Stimulated activated CD4-positive, alpha-beta T cell treated with anti-CD3 and anti-CD28 coated beads, Interleukin-15, amount 100 ng/mL, for 24 hours (primary cell): ENCODE measurements at places on chromosomes 16 and 17.

DNA sequence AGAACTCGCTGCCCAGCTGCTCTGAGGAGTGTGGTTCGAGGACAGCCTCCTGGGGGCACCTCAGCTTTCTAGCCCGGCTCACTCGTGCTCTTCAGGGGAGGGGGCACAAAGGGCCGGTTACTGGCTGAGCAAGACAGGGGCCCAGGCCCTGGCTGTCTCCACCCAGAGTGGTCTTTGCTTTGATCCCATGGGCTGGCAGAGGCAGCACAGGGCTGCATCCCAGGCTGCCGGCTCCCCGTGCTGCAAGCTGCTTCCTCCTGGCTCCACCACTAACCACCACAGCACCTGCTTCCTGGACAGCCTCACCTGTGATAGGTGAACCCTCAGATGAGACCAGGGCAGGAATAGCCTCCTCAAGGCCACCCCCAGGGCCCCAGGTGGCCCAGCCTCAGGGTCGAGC, 6.8 kb downstream of the SPPL2C start:
- no peak for DNase-seq

DNA sequence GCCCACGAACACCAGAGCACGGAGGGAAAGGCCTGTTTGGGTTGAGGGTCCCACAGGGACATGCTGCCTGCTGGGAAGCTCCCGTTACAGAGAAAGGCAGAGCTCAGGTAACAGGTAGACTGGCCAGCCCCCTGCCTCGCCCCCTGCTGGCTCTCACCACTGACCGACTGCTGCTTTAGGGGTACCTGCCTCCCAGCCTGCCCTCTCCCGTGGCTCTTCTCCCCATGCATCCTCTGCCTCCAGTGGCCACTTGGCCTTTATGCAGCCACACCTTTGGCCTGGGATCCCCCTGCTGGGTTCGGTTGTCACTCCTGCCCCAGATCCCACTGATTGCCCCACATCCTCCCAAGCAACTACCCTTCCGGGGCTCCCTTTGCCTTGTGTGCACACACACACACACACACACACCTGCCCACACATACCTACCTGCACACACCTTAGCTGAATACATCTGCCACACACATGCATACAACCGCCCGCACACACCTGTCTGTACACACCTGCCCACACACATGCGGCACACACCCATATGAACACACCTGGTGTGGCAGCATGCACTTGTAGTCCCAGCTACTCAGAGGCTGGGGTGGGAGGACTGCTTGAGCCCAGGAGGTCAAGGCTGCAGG, 7.1 kb downstream of the MCRIP1 start:
- no peak for DNase-seq

DNA sequence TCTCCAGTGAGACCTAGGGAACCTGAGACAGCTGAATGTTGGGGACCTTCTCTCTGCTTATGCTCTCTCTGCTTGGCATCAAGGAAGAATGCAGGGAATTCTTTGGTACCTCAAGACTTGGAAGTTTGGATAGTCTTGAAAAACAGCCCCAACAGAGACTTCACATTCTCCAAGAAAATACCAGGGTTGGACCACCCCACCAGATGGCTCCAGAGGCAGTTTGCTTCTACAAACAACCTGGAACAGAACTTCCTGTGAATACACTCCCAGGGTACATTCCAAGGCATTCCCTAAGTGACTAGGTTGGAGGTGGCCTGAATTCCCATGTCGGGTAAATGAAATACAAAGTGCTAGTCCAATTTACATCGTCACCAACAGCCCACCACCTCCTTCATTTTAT, 314.4 kb downstream of the PMP22 start:
- DNase-seq = no peak

DNA sequence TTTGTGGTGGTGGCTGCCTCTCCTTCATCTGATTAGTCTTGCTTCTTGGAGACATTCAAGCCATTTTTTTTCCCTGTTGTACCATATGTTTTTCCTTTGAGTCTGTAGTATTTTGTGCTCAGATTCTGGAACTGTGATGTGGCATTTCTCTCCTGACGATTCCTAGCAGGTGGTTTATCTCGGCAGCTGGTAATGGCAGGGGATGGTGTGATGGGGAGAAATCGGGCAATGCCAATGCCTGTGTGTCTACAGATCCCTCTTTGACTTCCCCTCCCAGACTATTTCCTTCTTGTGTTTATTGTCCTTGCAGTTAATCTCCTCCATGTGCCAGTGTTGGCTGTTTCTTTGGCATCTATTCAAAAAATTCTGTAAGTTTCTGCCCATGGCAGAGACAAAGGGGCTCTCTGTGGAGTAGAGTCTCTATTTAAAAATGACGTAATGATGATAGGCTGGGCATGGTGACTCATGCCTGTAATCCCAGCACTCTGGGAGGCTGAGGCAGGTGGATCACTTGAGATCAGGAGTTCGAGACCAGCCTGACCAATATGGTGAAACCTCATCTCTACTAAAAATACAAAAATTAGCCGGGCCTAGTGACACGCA, 90.2 kb upstream of the ERCC4 start:
- DNase-seq = no peak

- no peak for DNase-seq
These were observed 40.0 kb downstream of the CIBAR2 start for GRCh38 chr16:85072076-85072860.

- no peak for DNase-seq
These were observed 48.3 kb downstream of the KATNIP start for GRCh38 chr16:27598220-27598619.

GRCh38 chr17:6948562-6948961, 47.3 kb upstream of the ALOX12 start:
- peak; percentile 20 for DNase-seq

GRCh38 chr17:35780950-35781349, 14.5 kb downstream of the MMP28 start:
- DNase-seq = no peak

GRCh38 chr17:4710693-4711634, 532 bp downstream of the ARRB2 start:
- peak; percentile 62 for DNase-seq

GRCh38 chr17:49748223-49748622, 15.7 kb downstream of the FAM117A start:
- no peak for DNase-seq

DNA sequence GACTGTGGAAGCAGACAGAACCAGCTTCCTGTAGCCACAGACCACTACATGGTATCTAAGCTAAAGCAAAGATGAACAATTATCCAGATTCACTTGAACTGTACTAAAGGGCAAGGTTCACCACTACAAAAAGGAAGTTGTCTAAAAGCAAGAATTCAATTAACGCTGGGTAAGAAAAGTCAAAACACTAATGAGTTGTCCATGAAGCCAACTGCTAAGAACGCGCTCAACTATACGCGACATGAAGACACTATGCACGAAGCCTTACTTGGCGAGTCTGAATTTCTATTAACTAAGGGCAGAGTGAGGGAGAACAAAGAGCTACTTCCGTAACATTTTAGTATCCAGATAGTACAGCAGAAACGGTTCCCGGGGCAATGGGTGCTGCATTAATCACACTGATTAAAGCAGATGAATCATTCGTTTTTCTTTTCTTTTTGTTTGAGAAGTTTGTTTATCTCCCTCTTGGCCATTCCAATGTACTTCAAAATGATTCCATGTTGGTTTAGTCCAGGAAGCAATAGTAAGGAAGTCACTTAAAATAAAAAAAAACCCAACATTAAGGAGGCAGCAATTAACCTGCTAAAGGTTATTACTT, 2.8 kb upstream of the RPS15A start:
- DNase-seq = no peak

DNA sequence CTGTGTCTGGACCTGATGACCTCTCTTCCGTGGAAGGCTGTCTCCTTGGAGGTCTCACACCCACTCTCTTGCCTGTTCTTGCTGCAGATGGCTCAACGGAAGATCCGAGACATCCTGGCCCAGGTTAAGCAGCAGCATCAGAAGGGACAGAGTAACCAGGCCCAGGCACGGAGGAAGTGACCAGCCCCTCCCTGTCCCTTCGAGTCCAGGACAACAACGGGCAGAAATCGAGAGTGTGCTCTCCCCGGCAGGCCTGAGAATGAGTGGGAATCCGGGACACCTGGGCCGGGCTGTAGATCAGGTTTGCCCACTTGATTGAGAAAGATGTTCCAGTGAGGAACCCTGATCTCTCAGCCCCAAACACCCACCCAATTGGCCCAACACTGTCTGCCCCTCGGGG, 52.1 kb downstream of the IGF2BP1 start:
- no peak for DNase-seq
